Left colon (tissue), 2 donors: ENCODE measurements at places on chromosomes 3 and 15.

- no peak for DNase-seq
Measured at GRCh38 chr3:4582624-4583023, 89.5 kb downstream of the ITPR1 start.

DNA sequence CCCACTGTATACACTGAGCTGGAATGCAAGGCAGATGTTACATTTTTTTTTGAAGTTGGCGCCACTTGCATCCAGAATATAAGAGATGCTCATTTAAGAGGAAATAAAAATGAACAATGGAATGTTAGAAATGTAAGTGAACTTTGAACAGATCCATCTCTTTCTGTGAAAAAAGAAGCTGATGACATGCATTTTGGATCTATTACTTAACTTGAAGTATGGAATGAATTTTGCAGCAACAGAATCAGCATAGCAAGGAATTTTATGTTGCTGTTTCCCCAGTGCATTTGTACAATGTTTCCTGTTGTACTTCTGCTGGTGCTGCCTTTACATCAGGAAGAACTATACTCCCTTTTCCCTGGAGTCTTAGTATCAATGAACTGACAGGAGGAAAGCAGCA, 178.2 kb downstream of the LSAMP start:
- DNase-seq = no peak

- peak; percentile 51 for DNase-seq
Measured at GRCh38 chr15:58528188-58528870, 96.5 kb downstream of the LIPC start.

DNA sequence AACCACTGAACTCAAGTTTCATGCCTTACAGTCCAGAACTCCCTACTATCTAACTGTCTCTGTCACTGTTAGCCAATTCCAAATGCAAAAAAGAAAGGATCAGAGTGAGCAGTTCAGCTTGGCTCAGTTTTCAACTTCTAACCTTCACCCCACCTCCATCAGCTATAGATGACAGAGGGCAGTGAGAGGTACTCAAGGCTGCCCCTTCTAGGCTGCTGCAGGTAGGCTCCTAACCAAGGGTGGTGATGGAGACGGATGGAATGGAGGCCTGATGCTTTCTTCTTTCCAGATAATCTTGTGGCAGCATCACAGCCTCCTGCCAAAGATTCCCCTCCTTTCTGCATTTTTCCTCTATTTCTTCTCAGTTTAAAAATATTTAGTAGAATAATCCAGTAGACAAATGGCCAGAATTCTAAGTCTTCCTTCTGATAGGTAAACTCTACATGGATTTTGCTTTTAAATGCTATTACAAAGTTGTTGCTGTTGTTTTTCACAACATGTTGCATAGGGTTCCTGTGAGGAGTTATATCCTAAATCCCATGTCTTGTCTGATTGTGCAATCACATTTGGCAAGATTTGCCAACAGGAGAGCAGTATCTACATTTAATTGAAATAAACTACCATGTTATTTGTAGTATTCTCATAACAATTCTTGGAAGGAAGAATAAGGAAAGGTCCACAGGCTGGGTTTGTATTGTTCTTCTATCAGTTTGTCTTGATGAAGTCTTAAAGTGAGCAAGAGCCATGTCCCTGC, 301.6 kb upstream of the TRIM42 start:
- no peak for DNase-seq

DNA sequence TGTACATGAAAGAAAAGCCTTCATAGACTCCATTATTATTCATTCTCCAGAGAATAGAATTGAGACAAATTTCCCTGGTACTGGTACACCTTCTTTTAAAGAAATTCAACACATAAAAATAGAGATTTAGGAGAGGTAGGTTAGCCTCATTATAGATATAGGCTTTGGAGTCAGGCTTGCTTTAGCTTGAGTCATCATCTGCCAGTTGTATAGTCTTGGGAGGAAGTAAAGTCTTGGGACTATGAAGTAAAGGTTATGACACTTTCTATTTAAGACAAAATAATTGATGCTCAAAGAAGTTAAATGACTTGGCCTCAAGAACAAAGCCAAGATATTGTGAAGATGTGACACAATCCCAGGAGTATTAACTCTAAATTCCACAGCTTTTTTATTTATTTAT, 4.3 kb downstream of the HRG start:
- no peak for DNase-seq
